ENCODE measurements at places on chromosomes 5 and 9. TPM values are rescaled to one million over a fixed set of nuclear protein-coding genes. Genes with fewer than 3 reads are reported as not detected.

The FGF1 gene
- 316 TPM for total RNA-seq

The CAMK4 gene
- total RNA-seq: 2.2 TPM

The HMMR gene
- 0.85 TPM for total RNA-seq

The ACTL7B gene
- 0.13 TPM for total RNA-seq

The TERT gene
- 0.85 TPM for total RNA-seq

The SPATA31D4 gene
- total RNA-seq: not detected

The MAMDC4 gene
- total RNA-seq: 3.0 TPM

The SLC25A25 gene
- total RNA-seq: 21.0 TPM

The BARHL1 gene
- total RNA-seq: not detected

The TTLL11 gene
- 14.2 TPM for total RNA-seq

The NRARP gene
- 18.5 TPM for total RNA-seq

The SMIM3 gene
- 20.4 TPM for total RNA-seq

The FST gene
- total RNA-seq: 27.6 TPM

The LTC4S gene
- 21.7 TPM for total RNA-seq

The EGFL7 gene
- 242 TPM for total RNA-seq

The ADGRD2 gene
- total RNA-seq: not detected

The DRD1 gene
- 0.89 TPM for total RNA-seq

The ORM1 gene
- 0.76 TPM for total RNA-seq

The SHLD3 gene
- total RNA-seq: 3.1 TPM

The RNF208 gene
- 10.6 TPM for total RNA-seq

The TSLP gene
- total RNA-seq: 0.22 TPM

The FABP6 gene
- not detected for total RNA-seq

The RGS7BP gene
- 0.67 TPM for total RNA-seq

The TIMD4 gene
- not detected for total RNA-seq

The SLC46A2 gene
- 0.27 TPM for total RNA-seq

The INSL4 gene
- total RNA-seq: not detected

The ZNF879 gene
- 6.2 TPM for total RNA-seq

The PROP1 gene
- total RNA-seq: not detected

The KIF12 gene
- 0.22 TPM for total RNA-seq

The CD72 gene
- total RNA-seq: 5.5 TPM

The ARID3C gene
- 1.2 TPM for total RNA-seq

The HRCT1 gene
- 4.5 TPM for total RNA-seq

The ZNG1C gene
- 28.1 TPM for total RNA-seq

The TEK gene
- total RNA-seq: 20.5 TPM

The PCDHGC3 gene
- total RNA-seq: 71.4 TPM

The IL4 gene
- total RNA-seq: not detected

The IL33 gene
- 61.1 TPM for total RNA-seq

The LHX2 gene
- total RNA-seq: not detected

The SPINK4 gene
- total RNA-seq: not detected

The GRIA1 gene
- total RNA-seq: 1.4 TPM

The NAIP gene
- total RNA-seq: 63.1 TPM

The LCN15 gene
- total RNA-seq: not detected

The LCN9 gene
- total RNA-seq: not detected

The OR1J2 gene
- total RNA-seq: not detected

The MEIKIN gene
- not detected for total RNA-seq

The AFAP1L1 gene
- total RNA-seq: 54.8 TPM

The ENHO gene
- total RNA-seq: 23.5 TPM

The PIP5KL1 gene
- 2.0 TPM for total RNA-seq

The MORN5 gene
- not detected for total RNA-seq

The ARL10 gene
- total RNA-seq: 29.2 TPM

The PCDHGC5 gene
- 3.8 TPM for total RNA-seq

The TAF11L5 gene
- total RNA-seq: not detected

The FAM219A gene
- 29.8 TPM for total RNA-seq

The MAP1B gene
- total RNA-seq: 218 TPM
